ENCODE measurements at places on chromosomes 3 and 15. TPM values are rescaled to one million over a fixed set of nuclear protein-coding genes. Genes with fewer than 3 reads are reported as not detected.

The NLGN1 gene
- 0.92 TPM for total RNA-seq

The FETUB gene
- total RNA-seq, result not detected

The GPR87 gene
- total RNA-seq, result 14.5 TPM

GRCh38 chr3:112308151-112308911, 14.3 kb upstream of the SLC9C1 start:
- no peak for DNase-seq

DNA sequence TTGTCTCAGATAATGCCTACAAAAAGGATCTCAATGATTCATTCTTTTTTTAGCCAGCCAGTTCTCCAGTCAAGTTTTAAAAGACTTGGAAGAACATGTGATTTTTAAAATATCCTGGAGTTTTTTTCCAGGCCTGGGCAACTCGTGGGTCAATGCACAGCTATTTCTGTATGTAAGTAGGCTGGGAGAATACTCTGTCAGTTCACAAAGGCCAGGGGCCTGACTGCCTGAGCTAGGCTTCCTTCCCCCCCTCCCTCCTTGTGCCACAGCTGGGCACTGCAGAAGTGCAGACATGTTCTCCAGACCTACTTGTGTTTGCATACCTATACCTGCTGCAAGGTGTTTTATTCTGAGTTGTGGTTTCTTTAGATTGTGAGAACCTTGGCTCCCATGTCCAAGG, 43.7 kb downstream of the CTDSPL start:
- no peak for DNase-seq

GRCh38 chr15:70243686-70244540, 146.2 kb upstream of the TLE3 start:
- no peak for DNase-seq

- peak; percentile 4 for DNase-seq
Measured at GRCh38 chr15:57251941-57252340, 124.4 kb upstream of the CGNL1 start.

DNA sequence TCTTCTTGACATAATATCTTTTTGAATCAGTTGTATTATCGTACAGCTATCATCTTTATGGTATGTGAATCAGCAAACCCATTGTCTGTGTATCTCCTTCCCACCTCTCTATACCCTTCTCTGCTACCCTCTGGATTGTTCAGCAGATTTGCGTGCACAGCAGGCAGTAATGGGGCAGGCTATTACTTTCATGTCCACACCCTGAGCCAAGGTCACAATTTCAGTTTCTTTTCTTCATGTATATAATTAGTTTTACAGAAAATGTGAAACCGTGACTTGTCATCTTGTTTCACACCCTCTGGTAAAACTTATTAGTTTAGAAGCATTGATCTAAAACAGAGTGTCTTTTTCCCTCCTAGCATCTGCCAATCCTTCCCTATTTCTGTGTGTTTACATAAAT, 770.4 kb upstream of the SEMA6D start:
- DNase-seq, result no peak

DNA sequence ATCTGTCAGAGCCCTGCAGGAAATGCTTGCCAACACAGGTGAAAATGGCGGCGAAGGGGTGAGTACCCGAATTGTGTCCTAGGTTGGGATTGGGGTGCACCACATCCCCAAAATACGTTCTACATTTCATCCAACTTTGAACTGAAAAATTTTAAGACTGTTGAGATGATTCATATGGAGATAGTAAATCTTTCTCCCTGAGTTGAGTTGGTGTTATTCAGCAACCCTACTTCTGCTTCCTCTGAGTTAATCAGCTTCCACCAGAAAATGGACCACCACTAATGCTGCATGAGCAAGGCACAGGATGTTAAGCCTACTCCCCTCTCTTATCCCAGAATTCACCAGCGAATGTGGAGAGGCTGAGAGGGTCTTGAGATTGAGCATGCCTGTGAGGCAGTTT, 192.9 kb downstream of the RYR3 start:
- no peak for DNase-seq

DNA sequence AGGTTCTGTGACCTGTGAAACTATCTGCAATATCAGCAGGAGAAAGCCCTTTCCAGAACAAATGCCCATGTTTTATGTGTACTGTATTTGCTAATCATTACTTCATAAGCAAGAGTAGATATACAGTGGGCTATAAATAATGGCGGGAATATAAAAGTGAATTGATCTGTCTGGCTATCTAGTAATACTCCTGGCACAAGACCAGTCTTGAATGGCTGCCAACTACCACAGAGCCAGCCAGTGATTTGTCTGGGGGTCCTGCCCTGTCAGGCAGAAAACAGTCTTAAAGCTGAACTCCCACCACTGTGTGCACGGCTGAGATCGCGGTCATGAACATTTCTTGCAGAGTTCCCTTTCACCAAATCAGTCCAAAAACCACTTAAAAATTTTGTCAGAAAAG, 176.3 kb downstream of the MEIS2 start:
- no peak for DNase-seq

DNA sequence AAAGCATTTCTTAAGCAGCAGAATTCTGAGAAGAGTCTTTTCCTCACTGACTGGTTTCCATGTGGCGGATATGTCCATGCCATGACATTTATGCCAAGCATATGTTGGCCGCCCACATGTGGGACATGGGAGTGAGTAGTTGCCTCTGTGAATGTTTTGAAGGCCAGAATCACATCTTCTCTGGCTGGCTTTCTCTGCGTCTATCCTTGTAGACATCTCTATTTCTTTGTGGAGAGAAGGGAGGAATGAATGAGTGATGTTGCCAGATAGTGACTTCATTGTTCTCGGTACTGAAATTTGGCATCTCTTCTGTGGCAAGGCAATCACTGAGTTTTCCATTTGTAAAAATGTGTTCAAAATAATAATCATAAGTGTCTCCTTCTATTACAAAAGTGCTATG, 316.0 kb downstream of the CLSTN2 start:
- no peak for DNase-seq

GRCh38 chr3:109631897-109632296, 294.6 kb upstream of the DPPA4 start:
- no peak for DNase-seq

Data from PC-3 (cell line).